ENCODE measurements at places on chromosomes 2 and 18.
A peak's percentile ranks its signal among the peaks of the same experiment; 100 is the strongest.

- H3K4me3 ChIP-seq: no peak overlapping the region
- no peak overlapping the region for H3K27ac ChIP-seq
- no peaks in the 10 kb centered on the region for H3K4me1 ChIP-seq
- no peaks in the 10 kb centered on the region for H3K27me3 ChIP-seq
These were observed 255.3 kb upstream of the POU3F3 start for GRCh38 chr2:104598636-104599035.

GRCh38 chr2:61396005-61396404 lies 74.9 kb downstream of the USP34 start:
- H3K36me3 ChIP-seq: no peaks in the 10 kb centered on the region
- no peak overlapping the region for H3K4me3 ChIP-seq
- no peaks in the 10 kb centered on the region for H3K27me3 ChIP-seq
- H3K27ac ChIP-seq: no peak overlapping the region
- H3K4me1 ChIP-seq: no peaks in the 10 kb centered on the region

- H3K4me3 ChIP-seq: no peak overlapping the region
- peak; percentile 14 for DNase-seq
- no peak overlapping the region for H3K27ac ChIP-seq
- H3K36me3 ChIP-seq: no peaks in the 10 kb centered on the region
- no peaks in the 10 kb centered on the region for H3K4me1 ChIP-seq
- H3K27me3 ChIP-seq: no peaks in the 10 kb centered on the region
These were observed 1523.7 kb upstream of the ACVR2A start for GRCh38 chr2:146321175-146321574.

DNA sequence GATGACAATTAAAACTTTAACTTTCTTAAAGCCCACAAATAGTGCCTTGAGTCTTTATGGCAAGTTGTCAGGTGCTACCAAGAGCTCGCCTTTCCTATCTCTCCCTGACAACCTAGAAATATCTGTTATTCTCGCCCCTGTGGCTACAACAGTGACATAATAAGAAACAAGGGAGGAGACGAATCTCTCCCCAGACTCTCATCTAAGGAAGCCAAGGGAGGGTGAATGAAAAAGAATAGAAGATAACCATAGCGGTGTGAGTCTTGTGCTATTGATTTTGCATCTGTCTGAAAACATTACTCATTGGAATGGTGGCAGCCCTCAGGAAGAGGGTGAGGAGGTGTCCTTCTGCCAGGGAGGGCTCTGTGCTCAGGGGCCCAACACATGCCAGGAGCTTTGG lies 114.3 kb downstream of the ALK start:
- H3K36me3 ChIP-seq: no peaks in the 10 kb centered on the region
- H3K4me1 ChIP-seq: no peaks in the 10 kb centered on the region
- DNase-seq: no peak
- no peak overlapping the region for H3K27ac ChIP-seq
- H3K4me3 ChIP-seq: no peak overlapping the region

DNA sequence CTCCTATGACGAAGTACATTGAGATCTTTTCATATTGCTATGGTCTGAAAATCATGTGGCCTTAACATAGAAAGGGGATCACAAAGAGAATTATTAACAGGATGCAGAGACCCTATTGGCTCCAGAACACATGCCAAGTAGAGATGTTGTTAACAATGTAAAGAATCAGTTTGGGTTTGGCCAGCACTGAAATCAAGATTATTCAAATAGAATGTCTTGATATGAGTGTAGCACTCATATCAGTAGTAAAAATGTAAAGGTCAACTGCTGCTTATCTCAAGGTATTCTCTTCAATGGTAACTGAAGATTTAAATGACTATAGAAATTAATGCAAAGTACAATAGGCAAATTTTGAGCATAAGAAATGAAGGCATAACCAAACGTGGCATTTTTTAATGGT lies 262.8 kb downstream of the PTH2R start:
- H3K27ac ChIP-seq: no peak overlapping the region
- DNase-seq: no peak
- no peaks in the 10 kb centered on the region for H3K36me3 ChIP-seq
- no peaks in the 10 kb centered on the region for H3K4me1 ChIP-seq
- no peak overlapping the region for H3K4me3 ChIP-seq
- no peaks in the 10 kb centered on the region for H3K27me3 ChIP-seq
